Stimulated activated CD4-positive, alpha-beta T cell treated with anti-CD3 and anti-CD28 coated beads, TNF-alpha, amount 100 ng/mL, for 48 hours (primary cell): ENCODE measurements at places on chromosomes 6 and 20.

GRCh38 chr6:141133836-141134235 lies 998.9 kb upstream of the GJE1 start:
- DNase-seq, result no peak

DNA sequence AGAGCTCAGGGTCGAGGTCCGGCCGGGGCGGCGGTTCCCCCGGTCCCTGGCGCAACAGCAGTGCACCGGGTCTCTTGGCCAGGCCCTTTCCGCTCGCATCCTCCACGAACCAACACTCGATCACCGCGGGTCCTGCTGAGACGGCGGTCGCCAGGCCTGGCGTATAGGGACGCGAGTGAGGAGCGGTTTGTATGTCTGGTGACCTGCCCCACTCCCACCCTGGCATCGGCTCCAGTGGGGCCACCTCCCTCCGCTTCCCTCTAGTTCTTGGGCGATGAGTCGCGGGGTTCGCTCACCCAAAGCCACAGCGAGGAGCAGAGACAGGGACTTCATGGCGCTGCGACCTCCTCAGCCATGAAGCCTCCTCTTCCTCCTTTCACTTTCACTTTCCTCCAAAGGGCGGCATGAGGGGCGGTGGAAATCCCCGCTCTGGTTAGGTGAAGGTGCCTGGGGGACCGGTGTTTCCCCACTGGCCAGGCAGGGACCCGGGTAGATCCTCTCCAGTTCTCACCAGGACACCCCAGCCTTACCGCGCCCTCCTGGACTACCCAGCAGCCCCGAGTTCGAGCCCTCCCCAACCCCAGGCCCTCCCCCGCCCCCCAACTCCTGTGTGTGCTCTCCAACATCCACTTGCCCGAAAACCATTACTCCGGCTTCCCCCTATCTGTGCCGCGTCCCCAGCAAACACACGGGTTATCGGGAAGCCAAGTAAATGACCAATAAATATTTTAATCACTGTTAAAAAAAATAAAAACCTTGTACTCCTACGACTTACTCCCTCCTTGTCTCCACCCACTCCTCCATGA lies at the start of gene TAPBP:
TSS of gene TAPBP (minus strand) at position 370 of the 806 bp plus-strand sequence. CDS start at position 333, 37 bp downstream.
- peak; percentile 63 for DNase-seq

DNA sequence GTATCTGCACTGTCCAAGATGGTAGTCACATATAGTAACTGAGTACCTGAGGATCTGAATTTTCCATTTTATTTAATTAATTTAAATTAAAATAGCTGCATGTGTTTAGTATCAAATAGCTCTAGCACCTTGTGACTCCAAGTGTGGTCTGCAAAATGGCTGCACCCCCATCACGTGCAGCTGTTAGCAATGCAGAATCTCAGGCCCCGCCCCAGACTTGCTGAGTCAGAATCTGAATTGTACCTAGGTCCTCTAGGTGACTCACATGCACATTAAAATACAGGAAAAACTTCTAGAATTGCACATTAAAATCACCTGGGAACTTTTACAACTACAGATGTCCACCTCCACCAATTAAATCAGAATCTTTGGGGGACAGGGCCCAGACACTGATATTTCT lies 19.2 kb upstream of the FAM83C start:
- peak; percentile 63 for DNase-seq

DNA sequence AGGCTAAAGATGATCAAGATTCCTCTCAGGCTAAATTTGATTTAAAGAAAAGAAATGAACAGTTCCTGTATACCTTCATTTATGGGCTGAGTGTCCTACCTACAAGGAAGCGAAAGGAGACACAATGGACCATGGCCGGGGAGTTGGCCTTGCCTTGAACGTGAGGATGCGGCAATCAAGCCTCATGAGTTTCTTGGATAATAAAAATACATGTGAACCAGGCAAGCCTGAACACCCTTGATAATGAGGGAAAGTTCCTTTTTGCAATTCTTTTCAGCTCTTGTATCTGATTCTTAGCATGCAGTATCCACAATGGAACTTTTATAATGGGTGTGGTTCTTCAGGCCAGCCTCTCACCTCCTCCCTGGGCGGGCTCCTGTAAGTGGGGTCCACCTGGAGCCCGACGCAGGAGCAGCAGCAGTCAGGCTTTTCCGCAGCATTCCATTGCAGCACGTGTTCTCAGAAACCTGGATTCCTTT lies 83.8 kb downstream of the RNASET2 start:
- no peak for DNase-seq

DNA sequence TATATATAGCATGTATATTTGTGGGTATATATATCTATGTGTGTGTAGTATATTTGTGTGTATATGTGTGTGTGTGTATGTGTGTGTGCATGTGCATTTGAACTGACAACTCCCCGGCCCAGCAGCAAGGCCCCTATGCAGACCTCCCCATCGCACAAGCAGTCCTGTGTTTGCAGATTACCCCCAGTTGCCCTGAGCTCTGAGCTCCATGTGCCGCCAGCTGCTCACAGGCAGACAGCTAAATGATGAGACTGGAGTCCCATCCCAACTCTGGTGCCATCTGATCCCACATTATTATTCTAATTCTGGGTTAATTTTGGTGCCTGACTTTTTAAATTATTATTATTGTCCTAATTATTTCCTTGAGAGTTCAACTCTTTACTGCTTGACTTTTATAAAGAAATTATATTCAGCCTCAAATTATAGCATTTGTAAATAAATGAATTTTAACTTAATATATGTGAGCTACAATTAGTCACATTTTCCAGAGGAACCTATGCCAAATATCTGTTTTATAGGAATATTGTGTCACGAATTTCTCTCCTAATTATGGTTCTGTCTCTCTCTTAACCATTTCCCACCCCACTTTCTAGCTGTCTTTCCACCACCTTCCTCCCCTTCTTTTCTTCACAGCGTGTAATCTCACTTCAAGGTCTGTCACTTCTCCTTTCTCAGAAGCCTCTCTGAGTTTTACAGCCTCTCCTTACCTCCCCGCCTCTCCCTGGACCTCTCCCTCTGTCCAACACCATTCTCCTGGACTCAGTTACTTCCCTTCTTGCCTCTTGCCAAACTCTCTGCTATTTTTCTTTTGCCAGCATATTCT lies 90.6 kb upstream of the SYNDIG1 start:
- no peak for DNase-seq

DNA sequence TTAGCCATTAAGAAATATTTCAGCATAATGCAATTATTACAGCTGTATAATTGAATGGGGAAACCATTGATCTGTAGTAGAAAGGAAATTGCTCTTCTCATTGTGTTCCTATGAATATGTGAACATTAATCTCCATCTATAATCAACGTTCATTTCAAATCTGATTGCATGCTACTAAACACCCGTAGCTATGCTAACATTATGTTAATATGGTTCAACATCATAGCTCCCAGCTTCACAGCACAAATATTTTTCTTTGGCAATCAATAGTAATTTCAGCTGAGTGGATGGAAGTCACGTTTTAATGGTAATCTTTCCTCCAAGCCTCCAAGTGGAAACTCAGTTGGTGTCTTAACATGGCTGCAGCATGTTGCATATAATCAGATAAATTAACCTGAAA lies 454.4 kb downstream of the MAFB start:
- DNase-seq, result no peak

- no peak for DNase-seq
Observed at GRCh38 chr20:914727-915498, 1.2 kb downstream of the ANGPT4 start.

DNA sequence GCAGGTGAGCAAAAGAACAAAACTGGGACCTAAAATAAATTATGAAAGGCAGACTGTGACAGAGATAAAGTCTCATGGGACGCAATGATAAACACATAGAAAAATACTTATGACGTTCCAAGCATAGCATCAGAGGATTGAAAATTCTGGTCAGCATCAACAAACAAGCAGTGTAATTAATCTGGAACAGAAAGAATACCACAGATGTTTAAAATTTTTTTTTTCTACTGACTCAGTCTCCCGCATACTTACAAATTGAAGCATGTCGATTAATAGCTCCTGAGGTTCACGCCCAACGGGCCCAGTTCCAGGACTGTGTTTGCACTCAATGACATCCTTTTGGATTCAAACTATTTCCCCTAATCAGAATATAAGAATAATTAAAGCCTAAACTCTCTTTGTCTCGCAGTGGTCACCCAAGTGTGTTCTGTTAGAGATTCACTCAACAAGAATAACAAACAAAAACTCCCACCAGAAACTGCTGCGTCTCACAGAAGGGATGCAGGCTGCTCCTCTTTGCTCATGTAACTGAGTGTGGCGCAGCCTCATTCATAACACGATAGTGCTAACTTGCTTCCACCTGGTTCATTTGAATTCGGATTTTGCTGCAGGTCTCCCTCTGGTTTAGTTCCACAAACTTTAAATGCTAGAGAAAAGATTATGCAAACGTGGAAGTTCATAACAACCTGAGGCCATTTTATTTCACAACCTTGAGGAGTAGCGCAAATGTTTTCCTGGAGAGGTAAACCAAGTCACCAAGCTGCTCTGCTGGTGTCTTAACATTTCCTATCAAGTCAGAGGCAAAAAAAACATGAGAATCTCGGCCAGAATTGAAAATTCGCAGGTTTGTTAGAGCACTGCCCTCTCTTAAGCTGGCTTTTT lies 69.0 kb upstream of the CITED2 start:
- DNase-seq, result no peak
